ENCODE measurements at places on chromosomes 1 and 21.

- no peak for DNase-seq
These were observed 528.2 kb downstream of the MRPL39 start for GRCh38 chr21:25079053-25079452.

GRCh38 chr1:225735252-225736149, 42.1 kb upstream of the SRP9 start:
- peak; percentile 92 for DNase-seq

- no peak for DNase-seq
These were observed 612.0 kb downstream of the MATN1 start for GRCh38 chr1:30111431-30111830.

- no peak for DNase-seq
These were observed 231.9 kb downstream of the PTPRU start for GRCh38 chr1:29467989-29468900.

DNA sequence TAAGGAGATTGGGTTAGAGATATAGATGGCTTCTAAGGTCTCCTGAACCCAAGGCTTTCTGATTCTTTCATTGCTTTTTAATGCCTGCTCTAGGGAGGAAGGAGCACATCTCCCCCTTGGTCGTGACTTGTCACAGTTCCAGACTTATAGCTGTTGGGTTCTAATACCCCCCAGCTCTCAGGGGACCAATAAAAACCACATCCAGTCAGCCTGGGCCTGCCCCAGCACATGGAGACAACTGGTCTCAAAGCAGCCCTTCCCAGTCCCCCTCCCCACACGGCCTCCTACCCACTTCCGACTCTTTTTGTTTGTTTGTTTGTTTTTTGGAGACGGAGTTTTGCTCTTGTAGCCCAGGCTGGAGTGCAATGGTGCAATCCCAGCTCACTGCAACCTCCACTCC, 23.3 kb downstream of the QSOX1 start:
- DNase-seq = no peak

- DNase-seq = no peak
These were observed 181.9 kb downstream of the CYYR1 start for GRCh38 chr21:26391166-26391565.

DNA sequence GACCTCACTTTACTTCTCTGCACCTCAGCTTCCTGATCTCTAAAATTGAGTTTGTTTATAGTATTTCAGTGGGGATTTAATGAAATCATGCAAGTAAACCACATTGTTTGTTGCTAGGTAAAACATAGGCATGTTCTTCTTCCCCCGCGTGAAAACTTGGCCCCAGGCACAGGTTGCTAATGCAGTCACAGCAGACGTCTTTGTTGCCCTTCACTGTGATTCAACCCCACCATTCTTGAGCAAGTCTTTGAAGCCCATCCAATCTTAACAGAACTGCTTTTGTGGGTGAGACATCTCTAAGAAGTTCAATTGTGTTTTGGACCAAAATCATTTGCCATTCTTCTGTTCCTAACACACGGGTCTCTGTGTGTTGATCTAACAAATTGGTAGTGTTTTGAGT, 185.5 kb downstream of the ZNF281 start:
- DNase-seq = no peak

- DNase-seq = peak; percentile 51
These were observed 37.0 kb downstream of the COQ8A start for GRCh38 chr1:226976978-226977642.

GRCh38 chr1:6743189-6744101, 41.8 kb upstream of the CAMTA1 start:
- DNase-seq = peak; percentile 82

Measured in tibial artery (tissue), 4 donors.